ENCODE measurements at places on chromosomes 11 and 22.

DNA sequence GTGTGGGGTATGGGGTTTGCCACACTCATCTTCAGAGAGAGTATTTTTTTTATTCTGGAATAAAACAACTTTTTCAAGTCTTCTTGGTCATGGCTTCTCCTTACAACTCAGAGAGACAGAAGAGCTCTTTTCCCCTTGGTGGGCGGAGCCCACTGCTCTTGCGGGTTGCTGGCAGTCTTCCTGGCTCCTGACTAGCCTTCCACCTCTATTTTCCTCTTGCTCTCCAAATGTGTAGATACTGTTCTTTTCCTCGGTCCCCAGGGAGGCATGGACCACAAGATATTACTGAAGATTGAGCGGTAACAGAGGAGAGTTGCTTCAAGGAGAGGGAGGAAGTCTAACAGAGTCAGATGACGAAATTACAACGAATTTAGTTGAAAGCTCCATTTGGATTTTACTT lies 210.6 kb downstream of the NTM start:
- no peak for DNase-seq

- DNase-seq, result no peak
Measured at GRCh38 chr11:45296075-45296474, 9.9 kb upstream of the SYT13 start.

- no peak for DNase-seq
Measured at GRCh38 chr22:27060190-27060589, 402.8 kb downstream of the MIAT start.

GRCh38 chr11:65611028-65611757 lies 2.8 kb downstream of the MAP3K11 start:
- no peak for DNase-seq

DNA sequence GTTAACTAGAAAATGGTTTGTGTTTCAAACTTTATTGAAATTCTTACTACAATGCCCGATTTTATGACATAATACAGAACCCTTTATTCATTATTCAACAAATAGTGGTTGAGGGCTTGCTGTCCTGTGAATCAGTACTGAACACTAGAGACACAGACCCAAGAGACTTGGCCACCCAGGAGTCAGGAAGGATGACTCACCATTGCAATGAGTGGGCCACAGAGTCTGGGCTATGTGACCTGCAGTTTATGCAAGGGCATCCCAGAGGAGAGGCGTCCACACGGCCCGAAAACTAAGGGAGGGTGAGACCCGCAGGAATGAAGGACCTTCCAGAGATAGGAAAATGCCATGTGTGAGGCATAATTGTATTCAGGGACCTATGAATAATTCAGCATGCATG lies 143.8 kb upstream of the DDI1 start:
- DNase-seq, result no peak

GRCh38 chr11:111527279-111527678 lies 12.7 kb downstream of the HOATZ start:
- DNase-seq, result no peak

DNA sequence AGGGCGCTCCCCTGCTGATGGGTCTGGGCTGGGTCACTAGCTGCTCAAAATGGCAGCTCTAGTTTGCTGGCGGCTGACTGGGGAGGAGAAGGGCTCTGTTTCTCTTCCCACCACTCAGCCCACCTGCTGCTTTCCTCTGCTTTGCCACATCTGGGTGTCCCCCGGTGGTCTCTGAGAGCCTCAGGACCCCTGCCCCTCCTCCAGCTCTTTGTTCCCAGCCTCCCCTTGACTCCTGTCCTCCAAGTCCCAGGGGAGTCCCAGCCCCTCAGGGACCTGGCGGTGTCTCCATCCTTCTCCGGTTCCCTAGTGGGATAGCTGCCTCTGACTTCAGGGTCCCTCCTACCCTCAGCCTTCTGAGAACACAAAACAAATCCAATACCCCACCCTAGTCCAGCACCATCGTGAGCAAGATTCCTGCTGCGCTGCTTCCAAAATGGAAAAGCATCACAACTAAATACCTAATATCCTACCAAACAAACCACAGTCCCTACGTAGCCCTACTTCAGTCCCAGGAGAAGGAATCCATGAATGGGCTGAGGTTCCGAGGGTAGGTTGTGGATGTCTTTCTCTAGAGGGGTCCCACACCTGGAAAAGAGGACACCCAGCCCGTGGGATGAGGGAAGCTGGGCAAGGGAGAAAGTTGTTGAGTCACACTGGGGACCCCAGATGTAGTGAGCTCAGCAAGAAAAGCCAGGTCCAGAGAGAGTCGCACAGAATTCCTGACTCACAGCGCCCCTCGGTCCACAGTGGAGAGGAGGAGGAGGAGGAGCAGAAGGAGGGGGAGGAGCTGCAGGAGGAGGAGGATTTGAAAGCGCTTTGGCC lies 45.0 kb upstream of the NNMT start:
- no peak for DNase-seq

DNA sequence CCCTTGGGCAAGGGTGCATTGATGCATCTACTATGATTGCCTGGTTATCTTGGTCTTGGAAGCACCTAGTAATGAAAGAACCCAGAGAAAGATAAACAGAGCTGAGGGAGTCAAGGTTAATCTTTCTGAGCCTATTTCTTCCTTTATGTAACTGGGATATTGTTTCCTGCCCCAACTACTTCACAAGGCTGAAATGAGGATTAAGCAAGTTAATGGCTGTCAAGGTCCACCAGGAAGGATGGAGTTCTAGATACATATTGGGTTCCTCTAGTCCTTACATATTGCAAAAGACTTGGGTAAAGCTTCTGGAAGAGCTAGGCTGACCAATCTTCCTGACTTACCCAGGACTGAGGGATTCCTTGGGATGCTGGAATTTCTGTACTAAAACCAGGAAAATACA lies 589.8 kb downstream of the INSC start:
- DNase-seq, result no peak

GRCh38 chr11:11251394-11251970 lies 101.6 kb downstream of the CSNK2A3 start:
- DNase-seq, result no peak

DNA sequence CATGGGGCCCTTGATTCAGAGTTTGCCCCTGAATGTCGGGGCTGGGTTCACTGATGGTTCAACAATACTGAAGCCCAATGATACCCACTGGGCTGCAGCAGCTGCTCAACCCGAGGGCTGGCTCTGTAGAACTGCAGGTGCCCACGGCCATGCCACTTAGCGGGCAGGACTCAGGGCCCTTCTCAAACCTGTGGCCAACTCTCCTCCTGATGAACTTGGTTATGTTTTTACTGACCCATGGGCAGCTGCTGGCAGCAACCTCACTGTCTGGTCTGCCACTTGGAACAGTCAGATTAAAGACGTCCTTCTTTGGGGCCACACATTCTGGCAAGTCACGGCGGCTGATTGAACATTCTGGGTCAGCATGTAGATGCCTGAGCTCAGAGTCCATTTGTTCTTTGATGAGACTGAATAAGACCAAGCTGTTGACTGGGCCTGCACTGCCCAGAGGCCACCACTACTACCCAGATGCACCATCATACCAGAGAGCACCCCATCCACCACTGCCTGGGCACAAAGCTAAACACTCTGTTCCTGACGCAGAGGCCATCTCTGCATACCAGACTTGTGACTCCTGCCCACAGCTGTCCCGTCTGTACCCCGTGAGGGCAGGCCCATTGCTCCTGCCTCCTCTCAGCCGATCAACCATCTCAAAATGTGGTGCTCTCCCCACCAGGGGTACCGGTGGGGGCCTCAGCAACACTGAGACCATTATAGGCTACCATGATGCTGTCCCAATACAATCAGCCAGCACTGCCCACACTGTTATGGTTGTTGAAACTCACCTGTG lies 67.8 kb downstream of the SHANK2 start:
- no peak for DNase-seq

DNA sequence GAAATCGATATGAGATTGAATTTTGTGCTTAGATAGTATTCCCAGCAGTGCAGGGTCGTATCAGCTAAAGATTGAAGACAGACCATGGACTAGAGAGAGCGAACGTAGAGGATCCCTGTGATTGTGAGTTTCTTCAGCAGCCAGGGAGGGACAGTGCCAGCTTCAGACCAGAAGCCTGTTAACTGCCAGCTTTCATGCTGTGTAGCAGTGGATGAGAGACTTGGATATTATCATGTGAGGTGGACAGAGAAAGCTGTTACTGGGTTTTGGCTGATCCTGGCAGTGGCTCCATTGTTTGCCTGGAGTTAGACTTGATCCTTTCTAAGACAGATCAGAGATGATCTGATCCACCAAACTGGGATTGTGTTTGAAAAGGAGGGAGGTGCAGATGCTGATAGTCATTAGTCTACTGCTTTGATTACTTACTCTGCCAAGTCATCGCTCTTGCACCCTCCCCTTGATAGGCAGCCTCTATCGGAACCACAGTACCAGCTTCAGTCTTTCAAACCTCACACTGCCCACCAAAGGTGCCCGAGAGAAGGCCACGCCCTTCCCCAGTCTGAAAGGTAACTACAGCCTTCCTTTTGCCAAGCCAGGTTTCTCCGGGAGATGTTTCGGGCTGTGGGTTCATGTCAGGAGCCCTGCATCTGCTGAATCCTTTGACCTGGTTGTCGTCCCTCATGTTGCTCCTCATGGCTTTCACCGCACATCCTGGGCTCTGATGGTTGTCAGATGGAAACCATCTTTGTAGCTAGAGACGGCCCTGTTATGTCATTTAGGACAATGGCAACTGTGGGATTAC lies 16.2 kb downstream of the MADD start:
- DNase-seq, result no peak

- DNase-seq, result no peak
Measured at GRCh38 chr11:10108915-10109680, 184.9 kb downstream of the SBF2 start.

- no peak for DNase-seq
Measured at GRCh38 chr11:31656051-31656450, 146.5 kb downstream of the ELP4 start.
